ENCODE measurements at places on chromosomes 6 and 20.
A peak's percentile ranks its signal among the peaks of the same experiment; 100 is the strongest.

GRCh38 chr6:140446241-140446640 is 1071.8 kb upstream of the CITED2 start:
- no peak for DNase-seq

GRCh38 chr20:25058847-25059810 is 1.2 kb upstream of the ACSS1 start:
- no peak for DNase-seq

- DNase-seq = no peak
These were observed 20.3 kb downstream of the CCDC167 start for GRCh38 chr6:37479266-37479854.

DNA sequence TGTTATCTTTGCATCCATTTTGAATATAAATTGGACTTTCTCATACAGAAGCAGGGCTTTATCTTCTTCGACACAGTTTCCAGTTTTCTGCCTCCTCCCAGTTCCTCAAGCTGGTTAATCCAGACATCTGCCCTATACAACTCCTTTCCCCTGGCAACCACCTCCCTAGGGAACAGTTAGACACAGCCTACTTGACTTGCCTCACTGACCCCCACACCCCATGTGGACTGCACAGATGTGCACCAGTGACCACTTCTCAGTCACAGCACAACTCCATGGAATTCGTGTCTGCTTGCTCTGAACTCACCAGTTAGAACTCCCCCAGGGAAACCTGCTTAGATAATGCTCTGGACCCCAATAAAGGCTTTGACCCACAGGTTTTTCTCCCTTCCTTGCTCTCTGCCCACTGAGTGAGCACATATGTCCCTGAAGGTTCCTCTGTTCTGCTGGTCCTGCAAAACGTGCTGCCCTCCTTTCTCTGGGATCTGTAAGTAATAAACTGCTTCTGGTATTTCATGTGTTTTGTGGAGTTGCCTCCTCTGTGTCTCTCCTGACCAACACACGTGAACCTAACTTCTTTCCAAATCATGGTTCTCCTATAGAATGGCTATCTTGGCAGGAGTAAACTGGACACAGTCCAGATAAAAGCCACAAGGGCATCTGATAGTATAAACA is 351.2 kb downstream of the CD83 start:
- DNase-seq = no peak

DNA sequence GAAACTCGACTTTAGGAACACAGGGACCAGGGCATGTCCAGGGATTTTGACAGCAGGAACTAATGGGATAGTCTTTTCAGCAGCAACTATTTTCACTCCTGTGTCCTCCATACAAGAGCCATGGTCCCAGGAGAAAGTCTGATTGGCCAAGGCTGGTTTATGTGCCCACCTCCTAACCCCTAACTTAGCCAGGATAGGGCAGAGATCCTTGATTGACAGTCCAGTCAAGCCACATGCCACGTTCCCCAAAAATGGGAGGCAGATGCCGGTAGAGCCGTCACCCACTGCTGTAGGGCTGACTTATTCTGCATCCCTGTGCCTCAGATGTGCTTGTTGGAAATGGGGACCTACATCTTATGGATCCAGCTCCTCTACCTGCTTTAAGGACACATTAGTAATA is 22.3 kb downstream of the SLC2A10 start:
- DNase-seq = no peak

- no peak for DNase-seq
These were observed 16.3 kb downstream of the BMP2 start for GRCh38 chr20:6783752-6784151.

GRCh38 chr20:43586641-43587040 is 4.1 kb upstream of the IFT52 start:
- no peak for DNase-seq

- DNase-seq = no peak
These were observed 253.4 kb downstream of the PREX1 start for GRCh38 chr20:48574383-48574782.

- no peak for DNase-seq
These were observed 16.5 kb downstream of the CARMIL1 start for GRCh38 chr6:25295651-25296050.

DNA sequence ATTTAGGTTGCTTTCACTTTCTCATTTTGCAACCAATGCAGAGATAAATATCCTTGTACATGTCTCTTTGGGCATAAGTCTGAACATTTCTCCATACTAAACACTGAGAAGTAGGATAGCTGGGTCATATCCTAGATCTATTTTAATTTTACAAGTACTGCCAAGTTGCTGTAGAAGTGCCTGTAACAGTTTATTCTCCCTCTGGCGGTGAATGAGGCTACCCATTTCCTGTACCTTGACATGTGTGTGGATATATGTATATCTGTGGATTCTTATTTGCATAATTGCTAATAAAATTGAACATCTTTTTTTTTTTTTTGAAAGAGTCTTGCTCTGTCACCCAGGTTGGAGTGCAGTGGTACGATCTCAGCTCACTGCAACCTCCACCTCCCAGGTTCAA is 48.0 kb upstream of the PNRC1 start:
- DNase-seq = no peak

GRCh38 chr6:142867988-142868812 is 76.8 kb downstream of the HIVEP2 start:
- DNase-seq = peak; percentile 96

- no peak for DNase-seq
These were observed 1.7 kb downstream of the ZUP1 start for GRCh38 chr6:116666869-116667268.

GRCh38 chr6:82363428-82364086 is at the start of gene TPBG:
Gene TPBG, plus strand, starts transcription at chr6:82363817. Its CDS starts 1,145 bp downstream, at chr6:82364962.
- DNase-seq = peak; percentile 48

GRCh38 chr20:63574156-63574828 is at the start of gene HELZ2:
Gene HELZ2, minus strand, starts transcription at chr20:63574239. Its CDS starts 1,854 bp downstream, at chr20:63572385.
- peak; percentile 32 for DNase-seq

DNA sequence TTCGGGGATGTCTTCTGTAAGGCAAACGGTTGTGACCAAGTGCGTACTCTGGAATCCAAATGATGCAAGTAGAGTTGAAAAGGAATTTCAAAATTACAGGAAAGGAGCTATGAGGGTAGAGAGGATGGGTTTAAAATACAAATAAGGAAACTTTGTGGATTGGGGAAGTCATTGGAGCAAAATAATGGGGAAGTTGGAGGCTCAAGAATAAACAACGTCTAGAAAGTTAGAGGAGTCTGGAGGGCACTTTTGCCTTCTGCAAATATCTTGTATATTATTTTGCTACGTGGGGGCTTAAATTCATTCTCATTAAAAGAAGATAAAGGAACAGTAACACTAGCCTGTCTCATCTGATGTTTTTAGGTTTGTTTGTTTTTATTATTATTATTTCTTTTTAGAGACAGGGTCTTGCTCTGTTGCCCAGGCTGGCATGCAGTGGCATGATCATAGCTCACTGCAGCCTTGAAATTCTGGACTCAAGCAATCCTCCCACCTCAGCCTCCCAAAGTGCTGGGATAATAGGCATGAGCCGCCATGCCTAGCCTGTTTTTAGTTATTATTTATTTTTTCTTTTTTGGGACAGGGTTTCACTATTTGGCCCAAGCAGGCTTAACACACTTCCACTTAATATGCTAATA is 55.0 kb upstream of the TNFAIP3 start:
- DNase-seq = no peak

DNA sequence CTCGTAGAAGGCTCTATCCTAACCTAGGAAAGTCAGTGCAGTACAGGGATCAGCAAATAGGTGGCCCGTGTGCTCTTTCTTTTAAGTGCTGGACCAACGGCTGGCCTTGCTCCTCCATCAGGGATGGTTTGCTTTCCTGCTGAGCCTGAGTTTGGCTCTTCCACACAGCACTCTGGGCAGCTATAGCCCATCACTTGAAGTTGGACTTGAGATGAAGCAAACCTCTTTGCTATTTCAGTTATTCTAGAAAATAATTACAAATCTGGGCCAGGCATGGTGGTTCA is 66.9 kb upstream of the KCNK16 start:
- DNase-seq = no peak

DNA sequence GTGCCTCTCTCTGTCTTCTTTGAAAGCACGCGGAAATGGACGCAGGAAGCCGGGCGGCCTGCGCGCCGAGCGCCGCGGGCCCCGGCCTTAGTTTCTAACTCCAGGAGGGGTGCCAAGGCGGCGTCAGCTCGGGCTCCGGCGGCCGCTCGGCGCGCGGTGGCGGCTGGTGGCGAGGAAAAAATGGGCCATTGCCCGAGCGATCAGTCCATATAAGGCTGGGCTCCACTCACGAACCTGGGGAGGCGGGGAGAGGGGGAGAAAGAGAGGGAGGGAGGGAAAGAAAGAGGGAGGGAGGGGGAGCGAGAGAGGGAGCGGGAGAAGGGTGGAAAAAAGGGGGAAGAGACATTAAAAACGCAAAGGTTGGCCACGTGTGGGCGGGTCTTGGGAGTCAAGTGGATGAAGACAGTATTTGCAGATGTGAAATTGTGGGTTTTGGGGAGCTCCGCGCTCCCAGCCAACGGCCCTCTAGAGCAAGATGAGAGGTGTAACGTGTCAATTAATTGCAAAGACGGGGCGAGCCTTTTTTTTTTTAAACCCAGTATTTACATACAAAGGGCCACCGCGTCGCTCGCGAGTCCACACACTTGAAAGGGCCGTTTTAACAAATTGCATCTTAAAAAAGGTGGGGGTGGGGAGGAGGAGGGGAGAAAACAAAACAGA is at the start of gene NKX2-2:
Gene NKX2-2 (minus strand): TSS at position 184 of the 660 bp plus-strand sequence. CDS start 395 bp downstream, outside the sequence.
- no peak for DNase-seq

- no peak for DNase-seq
These were observed 16.3 kb upstream of the SMAP1 start for GRCh38 chr6:70651326-70651905.

DNA sequence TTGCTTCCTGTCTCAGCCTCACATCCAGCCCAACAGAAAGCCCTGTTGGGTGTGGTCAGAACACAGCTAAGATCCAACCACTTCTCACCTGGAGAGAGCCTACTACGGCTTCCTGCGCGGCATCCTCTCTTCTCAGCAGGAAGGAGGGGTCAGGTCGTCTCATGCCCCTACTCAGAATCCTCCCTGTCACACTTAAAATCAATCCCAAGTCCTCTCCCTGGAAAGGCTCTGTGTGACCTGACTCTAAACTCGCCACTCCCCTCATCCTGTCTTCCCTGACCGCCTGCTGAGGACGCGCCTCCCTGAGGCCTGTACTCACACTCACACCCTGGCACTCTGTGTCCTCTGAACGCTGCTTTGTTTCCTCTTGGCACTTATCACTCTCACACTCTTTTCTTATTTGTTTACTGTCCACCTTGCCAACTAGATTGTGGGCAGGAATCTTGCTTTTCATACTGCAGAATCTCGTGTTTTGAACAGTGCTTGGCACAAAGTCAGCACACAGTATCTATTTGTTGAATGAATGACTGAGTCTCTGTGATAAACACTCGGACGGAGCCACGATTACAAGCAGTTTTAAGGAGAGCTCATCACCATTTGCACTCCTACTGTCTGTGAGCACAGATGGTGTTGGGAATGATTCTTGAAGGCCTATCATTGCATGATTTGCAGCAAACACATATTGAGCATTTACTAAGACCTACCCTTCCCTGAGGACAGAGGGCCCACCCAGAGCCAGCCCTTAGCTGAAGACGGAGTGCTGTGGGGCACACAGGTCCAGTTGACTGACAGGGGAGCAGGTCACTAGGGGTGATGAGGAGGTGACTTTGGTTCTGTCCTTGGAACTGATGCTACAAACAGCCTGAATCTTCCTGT is 18.7 kb downstream of the RAB5IF start:
- no peak for DNase-seq

GRCh38 chr6:113120582-113121285 is 736.4 kb upstream of the MARCKS start:
- peak; percentile 100 for DNase-seq

DNA sequence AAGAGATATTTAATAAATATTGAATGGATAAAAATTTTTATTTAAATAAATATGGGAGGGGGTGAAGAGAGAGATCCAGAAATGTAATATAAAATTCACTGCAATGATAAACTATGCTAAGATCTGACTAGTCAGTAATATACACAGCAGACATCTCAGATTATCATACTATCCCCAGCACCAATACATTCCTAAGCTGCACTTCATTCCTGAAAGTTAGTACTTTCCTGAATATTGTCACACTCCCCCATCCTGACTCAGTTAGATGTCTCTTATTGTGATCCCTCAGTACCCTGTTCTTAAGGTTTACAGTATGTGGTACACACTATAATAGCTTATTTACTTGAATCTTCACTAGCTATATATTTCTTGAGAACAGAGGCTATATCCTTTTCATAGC is 88.3 kb upstream of the KCNQ5 start:
- peak; percentile 2 for DNase-seq

GRCh38 chr20:50536333-50536732 is 26.1 kb downstream of the PTPN1 start:
- DNase-seq = no peak

GRCh38 chr6:168791917-168792316 is 350.9 kb downstream of the SMOC2 start:
- no peak for DNase-seq

DNA sequence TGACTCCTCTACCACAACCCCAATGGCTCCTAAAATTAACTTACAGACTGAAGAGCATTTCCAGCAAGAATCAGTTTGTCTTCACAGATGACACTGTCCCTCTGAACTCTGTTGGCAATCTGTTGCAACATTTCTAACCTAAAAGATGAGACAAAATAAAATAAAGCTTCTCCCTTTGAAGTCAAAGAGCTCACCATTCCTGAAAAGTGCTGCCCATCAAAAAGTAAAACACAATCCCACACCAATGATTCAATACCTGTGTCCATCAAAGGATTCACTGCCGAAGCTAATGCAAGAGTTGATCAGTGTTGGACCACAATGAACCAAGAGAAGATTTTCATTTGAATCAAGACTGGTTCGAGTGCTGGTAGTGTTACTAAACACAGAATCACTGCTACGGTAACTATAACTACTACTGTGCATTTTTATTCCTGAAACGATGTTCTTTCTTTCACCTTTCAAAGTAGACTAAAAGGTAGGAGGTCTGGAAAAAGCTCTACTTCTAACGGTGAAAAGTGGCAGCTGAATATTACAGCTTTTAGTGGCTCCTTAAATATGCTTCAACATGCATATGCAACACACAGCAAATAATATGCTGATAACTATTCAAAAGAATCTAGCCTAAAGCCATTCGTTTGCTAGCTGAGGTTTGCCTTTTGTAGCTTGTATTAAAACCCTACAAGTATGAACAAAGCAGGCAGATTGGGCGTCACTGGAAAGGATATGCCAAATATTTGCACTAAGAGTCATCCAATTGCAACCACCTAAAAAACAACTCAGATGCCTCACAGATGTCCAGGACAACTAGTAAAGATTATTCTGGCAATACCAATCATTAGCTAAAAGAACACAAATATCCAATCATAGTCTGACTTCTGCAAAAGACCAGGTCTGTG is at the start of gene DST:
Gene DST (minus strand): TSS at position 524 of the 896 bp plus-strand sequence.
- DNase-seq = peak; percentile 84

GRCh38 chr20:3869839-3870634 is 19.1 kb upstream of the PANK2 start:
- no peak for DNase-seq

DNA sequence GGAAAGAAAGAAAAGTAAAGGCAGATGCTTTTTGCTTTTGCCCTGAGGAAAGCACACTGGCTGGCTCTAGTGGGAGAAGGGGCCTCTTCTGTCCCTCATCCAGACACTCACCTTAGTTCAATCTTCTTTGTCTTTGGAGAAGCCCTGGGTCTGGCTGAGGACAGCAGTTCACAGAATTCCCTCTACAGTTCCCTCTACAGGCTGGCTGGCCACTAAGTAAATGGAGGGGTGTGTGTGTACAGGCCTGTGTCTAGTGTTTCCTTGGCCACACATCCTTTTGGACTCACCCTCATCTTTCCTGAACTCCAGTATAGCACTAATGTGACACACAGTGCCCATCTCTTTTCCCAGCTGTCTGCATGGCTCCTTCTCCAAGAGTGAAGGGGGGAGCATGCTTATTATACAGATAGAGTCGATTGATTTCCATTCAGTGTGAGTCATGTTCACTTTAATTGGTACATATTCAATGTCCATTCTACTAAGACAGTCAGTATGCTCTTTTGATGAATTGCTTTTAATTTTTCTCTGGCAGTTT is 26.0 kb upstream of the CLVS2 start:
- no peak for DNase-seq

All from amniotic epithelial cell (primary cell).